ENCODE measurements at places on chromosomes 4 and X.

- no peak for DNase-seq
Measured at GRCh38 chr4:2276581-2277325, 14.8 kb upstream of the MXD4 start.

DNA sequence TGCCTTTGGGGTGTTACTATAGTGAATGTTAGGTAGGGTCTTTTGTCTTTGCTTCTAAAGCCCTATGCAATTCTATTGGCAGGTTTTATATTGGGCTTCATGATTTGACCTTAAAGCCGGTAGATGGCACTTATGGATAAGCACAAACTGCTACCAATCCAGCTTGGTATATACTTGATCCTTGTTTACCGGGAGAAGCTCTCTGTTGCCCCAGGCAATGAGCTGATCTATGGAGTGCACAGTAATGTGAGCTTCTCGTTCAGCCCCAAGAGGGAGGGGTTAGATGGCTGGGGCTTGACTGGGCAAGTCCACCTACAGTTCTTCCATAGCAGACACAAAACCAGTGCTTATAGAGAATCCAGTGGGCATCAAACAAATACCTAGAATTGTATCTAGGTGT lies 287.2 kb upstream of the CT83 start:
- DNase-seq = no peak

DNA sequence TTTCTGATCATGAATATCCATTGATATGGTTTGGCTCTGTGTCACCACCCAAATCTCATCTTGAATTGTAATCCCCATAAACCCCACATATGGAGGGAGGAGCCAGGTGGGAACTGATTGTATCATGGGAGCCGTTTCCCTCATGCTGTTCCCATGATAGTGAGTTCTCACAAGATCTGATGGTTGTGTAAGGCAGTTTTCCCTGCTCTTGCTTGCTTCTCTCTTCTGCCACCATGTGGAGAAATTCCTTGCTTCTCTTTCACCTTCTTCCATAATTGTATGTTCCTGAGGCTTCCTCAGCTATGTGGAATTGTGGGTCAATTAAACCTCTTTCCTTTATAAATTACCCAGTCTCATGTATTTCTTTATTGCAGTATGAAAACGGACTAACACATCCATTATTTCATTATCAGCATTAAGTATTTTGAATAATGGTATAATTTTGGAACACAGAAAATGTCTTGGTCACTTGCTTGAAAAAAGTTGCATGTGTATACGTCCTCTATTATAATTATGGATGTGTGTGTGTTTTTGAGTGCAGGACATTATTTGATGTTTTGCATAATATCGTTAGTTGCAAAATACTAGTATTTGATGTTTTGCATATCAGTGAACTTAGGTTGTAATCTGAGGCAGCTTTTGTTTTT lies 334.6 kb downstream of the PCDH10 start:
- no peak for DNase-seq

DNA sequence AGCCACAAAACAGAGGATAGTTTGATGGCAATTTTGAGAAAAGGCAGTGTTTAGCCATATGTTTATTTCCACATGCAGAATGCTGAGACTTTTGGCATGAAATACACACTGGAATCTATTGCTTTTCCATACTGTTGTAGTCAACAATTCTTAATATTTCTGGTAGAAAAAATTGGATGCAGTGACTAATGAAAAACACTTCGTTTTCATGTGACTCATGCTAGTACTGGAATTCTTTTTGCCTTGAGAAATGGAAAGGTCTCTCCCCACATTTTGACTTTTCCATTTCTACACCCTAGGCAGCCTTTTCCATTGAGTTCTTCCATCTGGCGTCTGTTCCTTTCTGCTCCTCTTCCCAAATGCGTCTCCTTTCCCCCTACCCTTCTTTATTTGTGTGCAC lies 425.2 kb upstream of the FTHL17 start:
- DNase-seq = no peak

DNA sequence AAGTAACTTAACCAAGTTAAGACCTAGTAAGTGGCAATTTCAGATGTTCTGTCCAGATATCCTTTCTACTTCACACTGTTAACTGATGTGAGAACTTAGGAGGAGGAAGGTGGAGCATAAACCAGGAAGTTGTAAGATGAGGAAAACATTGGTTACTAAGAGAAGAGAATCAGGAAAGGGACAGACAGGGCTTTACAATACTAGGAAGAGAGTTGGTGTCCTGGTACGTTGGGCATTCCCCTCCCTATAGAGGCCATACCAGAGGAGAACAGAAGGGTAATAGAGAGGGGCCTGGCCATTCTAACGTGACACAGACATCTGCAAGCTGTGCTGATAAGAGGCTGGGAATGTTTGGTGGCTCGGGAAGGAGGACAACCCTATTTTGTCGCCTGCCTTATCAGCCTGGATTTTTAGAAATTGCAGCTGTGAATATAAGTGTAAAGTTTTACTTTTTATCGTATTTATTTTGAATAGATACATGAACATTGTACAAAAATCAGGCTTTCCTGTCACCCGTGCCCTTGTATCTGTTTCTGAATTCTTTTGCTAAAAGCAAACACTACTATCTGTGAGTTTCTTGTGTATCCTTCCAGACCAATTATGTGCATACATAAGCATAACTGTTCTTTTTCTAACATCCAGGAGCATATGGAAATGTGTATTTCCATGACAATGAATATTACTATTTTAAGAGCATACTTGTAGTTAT lies 53.5 kb upstream of the HPRT1 start:
- DNase-seq = no peak

DNA sequence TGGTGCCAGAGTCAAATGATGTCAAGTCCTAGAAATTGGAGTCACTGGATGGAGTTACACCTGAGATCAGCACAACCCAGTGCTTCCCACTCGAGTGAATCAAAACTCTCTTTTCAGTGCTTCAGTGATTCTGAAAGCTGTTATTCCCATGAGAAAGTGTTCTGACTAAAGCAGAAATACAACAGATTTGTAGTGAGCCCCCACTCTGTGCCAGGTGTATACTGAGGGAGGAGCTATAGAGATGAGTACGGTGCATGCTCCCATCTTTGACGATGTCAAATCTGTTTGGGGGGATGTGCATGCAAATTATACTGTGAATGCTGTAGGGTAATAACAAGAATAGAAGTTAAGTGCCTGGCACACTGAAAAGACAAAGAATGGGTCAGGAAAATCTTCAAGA lies 330.2 kb downstream of the HS3ST1 start:
- no peak for DNase-seq

GRCh38 chr4:85968945-85969819 lies 390.7 kb downstream of the MAPK10 start:
- no peak for DNase-seq
